ENCODE measurements at places on chromosomes 11 and 22.

DNA sequence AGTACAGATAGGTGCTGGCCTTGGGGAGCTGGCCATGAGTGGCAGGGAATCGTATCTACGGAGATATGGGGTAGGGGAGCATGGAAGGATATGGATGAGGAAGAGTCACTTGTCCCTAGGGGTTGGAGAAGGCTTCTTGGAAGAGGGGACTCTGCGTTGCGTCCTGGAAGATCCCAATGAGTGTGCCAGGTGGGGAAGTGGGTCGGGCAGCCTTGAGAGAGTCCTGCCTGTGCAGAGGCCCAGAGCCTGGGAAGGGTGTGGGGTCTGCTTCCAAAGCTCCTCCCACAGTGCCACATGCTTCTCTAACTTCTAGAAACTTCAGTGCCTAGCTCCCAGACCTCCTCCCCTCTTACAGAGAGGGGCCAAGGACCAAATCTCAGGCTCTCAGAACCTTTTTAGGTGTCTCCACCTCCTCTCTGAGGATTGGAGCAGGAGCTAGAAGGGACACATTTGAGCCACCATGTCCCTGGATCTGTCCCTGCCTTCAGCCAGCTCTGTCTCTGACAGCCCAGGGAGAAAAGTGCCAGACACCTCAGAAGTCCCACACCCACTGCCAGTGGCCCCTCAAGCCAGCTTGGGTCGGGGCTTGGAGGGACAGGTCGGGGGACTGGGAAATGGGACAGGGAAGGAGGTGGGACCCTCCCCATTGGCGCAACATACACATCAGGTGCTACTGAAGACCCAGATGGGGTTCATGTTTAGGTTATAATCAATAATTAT, 11.0 kb downstream of the RHBDD3 start:
- DNase-seq: no peak

DNA sequence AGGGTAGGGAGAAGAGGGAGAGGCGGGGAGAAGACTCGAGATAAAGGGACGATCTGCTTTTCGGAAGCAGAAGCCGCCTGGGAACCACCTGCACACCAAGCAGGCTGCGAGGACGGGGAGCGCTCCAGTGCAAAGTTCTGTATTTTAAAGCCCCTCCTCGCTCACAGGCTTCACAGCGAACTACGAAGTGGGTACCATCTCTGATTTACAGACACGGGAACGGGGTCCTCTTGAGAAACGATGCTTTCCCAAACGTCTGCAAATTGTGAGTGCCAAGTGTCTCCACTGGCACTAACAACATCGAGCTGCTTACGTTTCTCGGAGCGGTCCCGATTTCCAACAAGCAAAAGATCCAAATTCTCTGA, 700 bp upstream of the STX3 start:
- DNase-seq: no peak

GRCh38 chr11:102288725-102289083, 28.6 kb upstream of the BIRC3 start:
- no peak for DNase-seq

GRCh38 chr22:27456696-27457503, 344.7 kb downstream of the MN1 start:
- DNase-seq: peak; percentile 92

DNA sequence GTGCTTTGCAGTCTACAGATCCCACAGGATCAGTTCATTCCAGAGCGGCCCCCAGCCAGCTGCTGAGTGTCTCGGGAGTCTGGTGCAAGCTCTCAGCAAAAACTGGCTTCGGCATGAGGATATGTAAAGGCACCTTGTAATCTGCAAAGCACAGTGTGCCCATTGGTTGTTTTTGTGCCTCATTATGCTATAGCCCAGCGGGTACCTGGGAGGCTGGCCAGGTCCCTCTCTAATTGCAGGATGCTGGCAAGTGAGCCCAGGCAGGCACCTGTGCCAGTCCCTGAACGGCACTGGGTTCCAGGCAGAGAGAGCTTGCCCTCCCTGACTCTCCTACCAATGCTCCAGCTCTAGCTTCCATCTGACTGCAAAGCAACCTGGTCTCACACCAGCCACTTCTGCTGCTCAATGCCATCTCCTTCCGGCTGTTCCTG, 128.7 kb downstream of the DSCAML1 start:
- DNase-seq: no peak

GRCh38 chr22:49659924-49660315, 167.8 kb downstream of the BRD1 start:
- no peak for DNase-seq

DNA sequence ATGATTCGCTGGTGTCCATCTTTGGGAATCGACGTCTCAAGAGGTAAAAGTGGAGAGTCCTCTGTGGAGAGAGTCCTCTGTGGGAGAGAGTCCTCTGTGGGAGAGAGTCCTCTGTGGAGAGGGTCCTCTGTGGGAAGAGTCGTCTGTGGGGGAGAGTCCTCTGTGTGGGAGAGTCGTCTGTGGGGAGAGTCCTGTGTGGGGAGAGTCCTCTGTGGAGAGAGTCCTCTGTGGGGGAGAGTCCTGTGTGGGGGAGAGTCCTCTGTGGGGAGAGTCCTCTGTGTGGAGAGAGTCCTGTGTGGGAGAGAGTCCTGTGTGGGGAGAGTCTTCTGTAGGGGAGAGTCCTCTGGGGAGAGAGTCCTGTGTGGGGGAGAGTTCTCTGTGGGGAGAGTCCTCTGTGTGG, 3.1 kb downstream of the PRDX5 start:
- no peak for DNase-seq

DNA sequence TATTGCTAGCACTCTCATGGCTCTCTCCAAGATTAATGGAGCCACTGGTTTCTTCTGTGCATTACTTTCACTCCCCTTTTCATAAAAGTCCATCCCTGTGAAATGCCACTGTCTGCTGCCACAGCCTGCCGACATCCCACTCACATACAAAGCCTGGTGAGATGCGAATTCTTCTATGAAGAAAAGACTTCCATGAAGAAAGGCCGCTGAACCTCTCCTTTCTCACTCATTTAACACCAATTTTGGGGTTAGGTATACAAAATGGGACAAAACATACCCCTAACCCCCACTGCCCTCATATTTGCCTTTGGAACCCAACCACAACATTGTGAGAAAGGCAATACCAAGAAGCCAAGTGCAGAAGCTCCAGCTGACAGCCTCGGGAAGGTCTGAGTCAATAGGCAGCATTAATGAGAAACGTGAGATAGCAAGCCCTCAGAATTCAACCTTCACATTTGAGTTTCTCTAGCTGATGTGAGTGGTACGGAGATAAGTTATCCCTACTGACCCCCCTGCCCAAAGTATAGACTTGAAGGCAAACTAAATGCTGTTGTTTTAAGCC, 156.4 kb downstream of the ATG16L2 start:
- no peak for DNase-seq

GRCh38 chr11:77055101-77055561, 11.6 kb upstream of the CAPN5 start:
- no peak for DNase-seq

- DNase-seq: peak; percentile 96
Measured at GRCh38 chr11:46649180-46649738, 31.9 kb downstream of the ATG13 start.

DNA sequence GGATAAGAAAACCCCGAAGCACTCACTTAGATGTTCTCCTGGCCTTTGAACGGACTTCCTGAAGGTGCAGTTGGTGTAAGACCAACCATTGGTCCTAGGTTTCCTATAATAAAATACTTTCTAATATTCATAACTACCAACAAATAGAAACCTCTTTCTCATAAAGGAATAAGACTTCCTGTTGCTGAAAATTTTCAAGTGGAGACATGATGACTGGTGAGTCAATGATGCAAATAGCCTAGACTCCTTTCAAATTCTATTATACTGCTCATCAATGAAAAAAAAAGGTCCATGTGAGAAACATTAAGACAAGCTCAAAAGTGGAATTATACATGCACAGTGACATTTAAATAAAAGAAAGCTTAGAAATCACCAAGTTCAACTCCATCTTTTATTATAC, 862.8 kb downstream of the FAM181B start:
- DNase-seq: no peak

DNA sequence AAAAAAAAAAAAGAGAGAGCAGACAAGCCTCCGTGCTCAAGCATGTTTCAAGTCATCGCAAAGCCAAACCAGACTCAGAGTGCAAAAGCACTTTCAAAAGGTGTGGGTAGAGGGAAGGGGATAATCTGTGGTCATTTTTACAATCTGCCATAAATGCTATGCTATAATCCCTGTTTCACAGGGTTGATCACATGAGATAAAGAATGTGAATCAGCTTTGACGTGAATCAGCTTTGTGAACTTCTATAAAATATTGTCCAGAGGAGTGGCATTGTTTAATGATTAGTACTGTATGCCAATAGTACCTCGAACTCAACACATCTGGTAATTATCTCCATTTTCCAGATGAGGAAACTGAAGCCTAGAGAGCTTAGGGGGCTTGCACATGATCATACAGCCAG, 20.0 kb upstream of the POLD3 start:
- DNase-seq: no peak

DNA sequence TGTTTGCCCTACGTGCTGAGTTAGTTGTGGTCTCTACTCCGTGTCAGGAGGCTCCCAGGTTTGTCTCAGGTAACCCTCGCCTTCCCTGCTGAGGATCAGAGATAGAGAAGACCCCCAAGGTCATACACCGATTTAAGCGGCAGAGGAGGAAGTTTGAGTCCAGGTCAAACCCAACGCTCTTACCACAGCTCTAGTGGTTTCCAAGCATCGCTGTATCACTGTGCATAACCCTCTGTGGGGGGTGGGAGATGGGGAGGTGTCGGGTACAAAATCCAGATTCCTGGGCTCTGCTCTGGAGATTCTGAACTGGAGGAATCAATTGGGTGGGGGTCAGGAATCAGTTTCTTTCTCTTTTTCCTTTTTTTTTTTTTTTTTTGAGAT, 627 bp downstream of the DNAJC4 start:
- DNase-seq: no peak

DNA sequence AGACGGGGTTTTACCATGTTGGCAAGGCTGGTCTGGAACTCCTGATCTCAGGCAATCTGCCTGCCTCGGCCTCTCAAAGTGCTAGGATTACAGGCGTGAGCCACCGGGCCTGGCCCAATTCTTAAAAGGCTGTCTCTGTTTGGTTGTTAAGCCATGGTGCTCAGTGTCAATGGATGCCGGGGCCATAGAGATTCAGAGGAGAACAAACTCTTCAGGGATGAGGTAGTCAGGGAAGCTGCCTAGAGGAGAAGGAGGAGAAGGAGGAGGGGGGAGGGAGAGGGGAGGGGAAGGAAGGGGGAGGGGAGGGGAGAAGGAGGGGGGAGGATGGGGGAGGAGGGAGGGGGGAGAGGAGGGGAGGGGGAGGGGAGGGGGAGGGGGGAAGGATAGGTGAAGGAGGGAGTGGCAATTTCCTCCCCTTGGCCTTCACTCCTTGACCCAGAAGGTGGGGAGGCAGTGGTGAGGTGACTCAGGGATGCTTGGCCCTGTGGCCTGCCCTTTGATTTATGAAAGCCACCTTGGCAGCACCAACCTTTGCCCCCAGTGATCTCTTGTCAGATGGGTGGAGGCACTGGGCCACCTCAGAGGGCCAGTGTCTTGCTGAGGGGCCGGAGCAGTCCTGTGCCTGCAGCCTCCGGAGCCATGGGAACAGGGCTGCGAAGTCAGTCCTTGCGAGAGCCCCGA, at the start of gene C11orf86:
C11orf86 (plus strand) TSS at position 581 of the 681 bp plus-strand sequence; CDS start at position 640, 59 bp downstream.
- DNase-seq: no peak

DNA sequence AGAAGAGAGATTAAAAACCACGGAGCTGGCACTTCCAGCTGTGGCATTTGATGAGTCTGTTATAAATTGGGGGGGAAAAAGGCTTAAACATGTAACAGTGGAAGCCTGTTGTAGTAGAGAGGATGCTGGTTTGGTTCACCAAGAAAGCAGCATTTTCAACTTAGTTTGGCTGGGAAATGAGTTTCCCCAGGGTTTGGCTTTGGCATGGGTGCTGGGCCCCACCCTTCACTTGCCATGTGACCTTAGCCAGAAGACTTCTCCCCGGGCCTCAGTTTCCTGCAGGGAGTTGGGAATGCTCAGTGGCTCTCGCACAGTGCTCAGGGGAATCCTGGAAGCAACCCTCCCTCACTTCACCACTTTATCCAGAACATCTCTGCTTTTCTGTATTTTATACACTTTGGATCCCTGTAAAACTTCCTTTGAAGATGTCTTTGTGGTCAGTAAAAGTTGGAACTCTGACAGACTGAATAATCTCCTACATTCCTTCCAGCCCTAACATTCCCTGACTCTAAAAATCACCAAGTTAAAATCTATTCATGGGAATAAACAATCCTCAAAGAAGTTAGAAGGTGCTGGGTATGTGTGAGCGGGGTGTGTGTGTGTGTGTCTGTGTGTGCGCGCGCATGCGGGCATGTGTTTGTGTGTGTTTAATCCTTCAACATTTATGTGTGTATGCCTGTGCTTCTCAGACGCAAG, 166.0 kb downstream of the TENM4 start:
- peak; percentile 66 for DNase-seq

GRCh38 chr22:39248254-39248653, 3.5 kb upstream of the PDGFB start:
- no peak for DNase-seq

GRCh38 chr22:19376971-19377370, 54.6 kb downstream of the HIRA start:
- no peak for DNase-seq

GRCh38 chr22:37499027-37499707, 13.0 kb upstream of the MFNG start:
- no peak for DNase-seq

DNA sequence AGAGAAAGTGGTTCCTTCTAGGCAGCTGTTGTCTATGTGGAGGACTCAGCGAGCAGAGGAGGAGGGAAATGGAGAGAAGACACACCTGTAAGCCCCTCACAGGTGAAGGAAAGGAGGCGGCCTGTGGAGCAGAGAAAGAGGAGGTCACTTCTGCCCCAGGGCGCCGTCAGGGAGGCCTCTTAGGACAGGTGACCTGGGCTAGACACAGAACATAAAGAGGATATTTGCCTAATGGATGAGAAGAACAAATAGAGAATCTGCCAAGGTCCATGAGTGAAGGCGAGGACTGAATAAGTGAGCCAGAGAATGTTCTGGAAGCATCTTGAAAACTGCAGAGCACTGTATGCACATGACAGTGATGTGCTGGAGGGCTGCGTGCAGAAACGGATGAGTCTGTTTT, 2.2 kb upstream of the SCUBE1 start:
- DNase-seq: no peak

GRCh38 chr11:77431813-77432212, 42.1 kb downstream of the PAK1 start:
- DNase-seq: no peak

DNA sequence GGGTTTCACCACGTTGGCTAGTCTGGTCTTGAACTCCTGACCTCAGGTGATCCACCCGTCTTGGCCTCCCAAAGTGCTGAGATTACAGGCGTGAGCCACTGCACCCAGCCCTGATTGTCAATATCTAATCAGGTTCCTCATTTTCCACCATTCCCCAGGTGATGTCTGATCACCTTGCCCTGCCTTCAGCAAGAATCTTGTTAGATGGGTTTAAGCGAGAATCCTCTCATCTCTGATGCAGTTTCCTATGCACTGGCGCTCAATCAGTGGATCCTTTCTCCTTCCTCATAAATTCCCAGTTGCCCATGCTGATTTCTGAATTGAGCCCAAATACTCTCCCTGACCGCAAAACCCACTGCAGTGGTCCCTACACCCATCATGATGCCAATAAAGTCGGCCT, 664 bp upstream of the ZC3H7B start:
- no peak for DNase-seq

GRCh38 chr11:117017456-117017855, 80.8 kb downstream of the SIK3 start:
- no peak for DNase-seq

- DNase-seq: no peak
Measured at GRCh38 chr11:113278925-113279324, 35.5 kb upstream of the TTC12 start.

GRCh38 chr22:29727131-29727523, 7.3 kb downstream of the CABP7 start:
- DNase-seq: no peak

Measured in HFFc6 (cell line).